ENCODE measurements at places on chromosomes 6 and 20.

DNA sequence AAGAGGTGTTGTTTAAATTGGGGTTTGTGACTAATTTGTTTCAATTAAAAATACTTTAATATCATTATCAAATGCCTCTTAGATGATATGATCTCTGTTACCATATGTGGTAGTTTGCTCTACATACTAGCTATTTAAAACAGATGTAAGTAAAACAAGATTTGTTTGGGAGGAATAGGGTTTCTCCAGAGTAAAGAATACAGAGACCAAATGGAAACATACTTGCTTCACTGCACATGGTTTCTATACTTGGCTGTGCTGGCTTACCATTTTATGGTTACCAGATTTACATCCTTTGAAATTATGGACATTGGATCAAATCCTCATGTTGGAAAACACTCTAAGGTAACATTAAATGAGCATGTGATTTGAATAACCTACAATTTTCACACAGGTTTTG is 588.3 kb downstream of the CD109 start:
- DNase-seq, result no peak

DNA sequence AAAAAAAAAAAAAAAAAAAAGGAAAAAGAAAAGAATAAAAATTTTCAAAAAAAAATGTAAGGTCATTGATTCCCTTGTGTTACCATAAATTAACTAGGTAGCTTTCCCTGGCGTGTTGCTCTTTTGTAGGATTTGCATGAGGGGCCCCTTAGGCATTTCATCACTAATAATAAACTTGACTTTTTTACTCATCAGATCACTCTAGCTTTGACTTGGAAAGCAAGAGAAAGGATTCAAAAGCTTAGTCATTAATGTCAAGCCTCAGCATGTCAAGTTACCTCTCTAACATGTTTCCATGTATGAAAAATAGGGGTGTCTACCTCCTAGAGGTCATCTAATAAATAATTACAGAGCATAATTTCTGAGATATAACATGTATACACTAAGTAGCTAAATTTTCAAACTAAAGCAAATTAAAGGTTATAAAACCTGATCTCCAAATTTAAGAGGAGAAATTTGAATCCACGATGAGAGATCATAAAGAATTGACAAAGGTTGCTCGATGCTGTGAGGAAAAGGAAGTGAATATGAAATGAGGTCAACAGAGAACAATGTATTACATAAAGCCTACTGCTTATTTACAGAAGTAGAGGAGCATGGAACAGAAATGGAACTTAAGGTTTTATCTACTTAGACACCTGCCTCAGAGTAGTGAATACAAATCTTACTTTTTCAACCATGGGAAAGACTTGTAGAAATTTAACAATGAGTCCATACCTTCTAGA is 86.8 kb downstream of the ARHGAP18 start:
- no peak for DNase-seq

- no peak for DNase-seq
Measured at GRCh38 chr20:12599494-12599893, 409.3 kb upstream of the SPTLC3 start.

GRCh38 chr6:42197555-42198362 is 3.0 kb upstream of the GUCA1B start:
- DNase-seq, result peak; percentile 34

DNA sequence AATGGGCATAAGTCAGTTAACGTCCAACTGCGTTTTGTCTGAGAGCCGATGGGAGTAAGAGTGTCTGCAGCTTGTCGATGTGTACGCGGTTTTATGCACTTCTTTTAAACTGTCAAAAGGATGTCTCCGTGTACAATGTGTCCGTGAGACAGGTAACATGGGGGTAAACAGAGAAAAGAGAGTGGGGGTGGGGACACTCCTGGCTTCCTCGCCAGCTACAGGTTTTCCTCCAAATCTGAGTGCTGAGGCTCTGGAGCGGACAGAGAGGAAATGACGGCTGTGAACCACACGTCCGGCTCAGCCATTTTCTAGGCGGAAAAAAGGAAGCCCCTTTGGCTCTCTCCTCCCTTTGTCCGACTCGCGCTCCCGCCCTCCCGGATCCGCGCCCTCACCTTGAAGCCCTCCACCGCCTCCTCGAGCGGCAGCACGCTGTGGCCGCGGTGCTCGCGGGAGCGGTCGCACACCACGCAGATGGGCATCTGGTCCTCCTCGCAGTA is 916 bp downstream of the TRIM27 start:
- peak; percentile 32 for DNase-seq

- DNase-seq, result no peak
Measured at GRCh38 chr6:105364243-105364642, 38.6 kb downstream of the PREP start.

DNA sequence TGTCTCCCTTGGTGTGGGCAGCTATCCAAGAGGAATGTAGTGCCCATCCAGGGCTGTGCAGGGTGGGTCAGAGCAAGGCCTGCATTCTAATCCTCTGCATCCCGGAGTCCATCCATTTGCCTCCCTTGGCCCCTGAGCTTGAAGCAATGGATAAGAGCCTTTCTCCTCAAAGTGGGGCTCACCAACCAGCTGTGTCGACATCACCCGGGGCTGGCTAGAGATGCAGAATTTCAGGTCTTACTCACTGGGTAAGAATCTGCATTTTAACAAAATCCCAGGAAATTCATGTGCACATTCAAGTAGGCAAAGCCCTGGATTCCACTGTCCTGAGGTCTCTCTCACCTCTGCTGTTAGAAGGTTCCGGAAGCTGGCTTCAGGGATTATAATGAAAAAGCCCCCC is 95.3 kb downstream of the MDGA1 start:
- DNase-seq, result no peak

DNA sequence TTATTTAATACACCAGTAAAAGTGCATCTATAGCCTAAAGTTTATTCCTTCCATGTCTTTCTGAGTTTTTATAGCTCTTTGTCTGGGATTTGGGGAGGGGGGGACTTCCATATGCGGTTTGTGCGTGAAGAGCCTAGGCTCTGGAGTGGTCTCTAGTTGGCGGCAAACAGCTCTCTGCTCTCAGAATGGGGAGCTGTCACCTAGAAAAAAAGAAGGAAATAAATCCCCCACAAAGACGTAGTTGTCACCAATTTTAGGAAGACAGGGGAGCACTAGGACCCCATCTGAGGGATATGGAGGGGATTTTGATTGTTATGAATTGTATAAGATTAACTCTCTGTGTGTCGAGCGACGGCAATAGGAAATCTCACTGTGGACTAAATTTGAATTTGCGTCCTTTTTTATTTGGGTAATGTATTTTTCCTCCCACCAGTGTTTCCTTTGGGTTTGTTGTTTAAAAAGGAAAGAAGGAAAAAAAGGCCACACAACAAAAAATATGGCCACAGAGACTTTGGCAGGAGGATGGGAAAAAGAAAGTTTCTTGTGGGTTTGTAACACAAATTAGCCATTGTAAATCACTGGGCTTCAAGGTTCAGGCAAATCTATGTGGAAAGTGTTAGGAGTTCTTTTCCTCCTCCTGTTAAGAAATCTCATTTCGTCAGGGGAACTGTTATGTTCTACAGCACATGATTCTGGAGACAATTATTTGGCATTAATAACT is 7.4 kb downstream of the POU3F2 start:
- DNase-seq, result no peak

- DNase-seq, result no peak
Measured at GRCh38 chr20:50893620-50894019, 37.6 kb downstream of the ADNP start.

- DNase-seq, result no peak
Measured at GRCh38 chr20:12210591-12210990, 292.9 kb downstream of the BTBD3 start.

DNA sequence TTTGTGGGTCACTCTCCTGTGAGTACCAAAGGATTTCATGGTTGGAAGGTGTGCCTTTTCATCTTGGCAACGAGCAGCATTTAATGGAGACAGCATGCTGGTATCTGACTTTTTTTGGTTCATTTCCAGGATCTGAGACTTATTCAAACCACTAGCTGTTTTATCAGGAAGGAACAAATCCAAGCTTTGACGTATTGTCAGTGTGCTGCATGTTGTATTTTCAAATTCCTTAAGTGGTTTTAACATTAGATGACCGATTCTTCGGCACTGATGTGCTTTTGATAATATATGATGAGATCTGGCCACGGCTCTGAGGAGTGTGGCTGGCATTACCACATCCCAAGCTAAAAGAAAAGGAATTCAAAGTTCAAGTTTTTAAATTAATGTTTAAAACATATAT is 6.4 kb downstream of the RMND1 start:
- DNase-seq, result no peak

DNA sequence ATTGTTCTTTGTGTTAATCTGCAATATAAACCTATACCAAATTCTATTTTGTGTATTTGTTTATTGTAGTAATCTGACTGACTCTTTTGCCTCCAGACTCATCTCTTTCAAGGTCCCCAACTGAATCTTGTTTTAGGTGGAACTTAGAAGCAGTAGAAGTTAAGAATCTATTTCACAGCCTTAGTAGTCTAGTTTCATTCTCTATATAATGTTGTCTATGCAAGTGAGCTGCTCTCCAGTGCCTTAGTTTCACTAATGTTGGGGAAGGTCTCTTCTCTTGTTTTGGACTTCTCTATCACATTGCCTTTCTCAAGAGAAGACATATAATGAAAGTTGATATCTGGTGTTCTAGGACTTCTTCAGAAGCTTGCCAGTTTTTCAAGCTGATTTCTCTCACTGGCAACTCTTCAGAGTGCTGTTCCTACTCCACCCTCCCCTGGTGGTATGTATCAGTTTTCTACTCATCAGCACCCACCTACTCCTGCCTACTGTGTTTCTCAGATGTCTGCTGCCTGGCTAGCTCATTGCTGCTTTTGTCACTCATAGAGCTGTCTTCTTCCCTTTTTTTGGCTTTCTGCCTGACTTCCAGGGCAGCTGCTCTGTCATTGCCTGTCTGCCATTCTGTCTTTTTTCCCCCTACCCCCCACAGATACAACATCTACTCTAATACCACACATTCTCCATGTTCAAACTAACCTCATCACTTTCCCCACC is 82.1 kb downstream of the PTPRA start:
- DNase-seq, result no peak

GRCh38 chr6:82617648-82618047 is 254.0 kb downstream of the TPBG start:
- DNase-seq, result no peak

DNA sequence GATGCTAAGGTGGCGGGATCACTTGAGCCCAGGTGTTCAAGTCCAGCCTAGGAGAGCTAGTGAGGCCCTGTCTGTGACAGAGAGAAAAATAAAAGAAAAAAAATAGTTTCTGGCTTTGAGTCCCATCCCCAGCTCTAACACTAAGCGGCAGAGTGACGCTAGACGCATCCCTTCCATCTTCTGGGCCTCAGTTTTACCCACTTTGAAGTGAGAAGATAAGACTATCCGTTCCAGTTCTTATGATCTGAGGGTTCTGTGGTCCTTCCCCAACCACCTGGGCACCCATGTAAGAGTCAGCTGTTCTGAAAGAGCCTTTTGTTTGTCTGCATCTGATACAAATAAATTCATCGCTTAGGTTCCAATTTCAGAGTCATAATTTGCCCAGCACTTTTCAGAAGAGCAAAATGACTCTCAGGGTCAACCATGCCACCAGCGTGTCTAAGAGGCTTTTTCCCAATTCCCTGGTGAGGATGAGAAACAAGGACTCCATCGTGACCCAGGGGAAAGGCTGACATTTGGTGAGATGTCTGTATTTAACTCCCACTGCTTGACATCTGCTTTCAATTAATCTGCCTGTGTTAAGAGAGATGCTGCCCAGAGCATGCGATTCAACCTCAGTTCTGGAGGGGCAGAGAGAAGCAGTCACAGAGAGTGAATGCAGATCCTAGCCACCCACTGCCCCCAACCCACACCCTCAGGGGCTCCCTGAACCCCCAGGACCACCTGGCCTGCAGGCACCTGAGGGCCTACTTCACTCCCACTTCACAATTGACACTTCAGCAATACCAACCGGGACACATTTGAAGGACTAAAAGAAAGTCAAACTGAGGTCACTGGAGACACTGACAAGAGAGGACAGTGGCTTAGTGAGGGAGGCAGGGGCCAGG is 131.6 kb upstream of the TOP1 start:
- no peak for DNase-seq

DNA sequence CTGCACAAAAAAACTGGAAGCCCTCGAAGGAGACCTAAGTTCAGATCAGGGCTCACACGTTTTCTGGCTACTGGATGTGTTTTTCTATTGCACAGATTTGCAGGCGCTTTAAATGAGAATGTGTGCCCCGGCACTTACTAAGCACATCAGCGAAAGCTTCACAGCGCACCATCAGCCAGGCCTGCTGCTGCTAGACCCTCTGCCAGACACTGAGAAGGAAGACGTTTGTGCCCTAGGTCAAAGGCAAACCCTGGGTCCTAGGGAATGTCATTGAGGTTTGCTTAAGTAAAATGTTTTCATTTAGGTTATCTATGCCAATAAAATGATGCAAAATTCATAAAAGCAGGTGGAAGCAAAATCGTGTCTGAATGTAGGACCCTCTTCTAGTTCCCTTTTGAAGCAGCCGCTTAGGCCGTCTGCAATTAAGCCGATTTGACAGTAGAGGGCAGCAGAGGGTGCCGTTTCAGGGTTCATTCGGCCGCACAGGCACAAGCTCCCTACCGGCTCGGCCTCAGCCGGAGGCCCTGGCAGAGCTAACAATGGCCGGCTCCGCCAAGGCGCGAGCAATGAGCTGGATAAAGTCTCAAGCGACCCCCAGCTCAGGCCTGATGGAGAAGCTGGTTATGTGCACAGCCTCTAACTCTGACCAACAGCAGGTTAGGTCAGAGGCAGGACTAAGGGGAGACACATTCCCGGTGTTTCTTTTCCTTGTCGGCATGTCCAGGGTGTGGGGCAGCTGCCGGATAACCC is 107.2 kb upstream of the FOXA2 start:
- DNase-seq, result peak; percentile 28

DNA sequence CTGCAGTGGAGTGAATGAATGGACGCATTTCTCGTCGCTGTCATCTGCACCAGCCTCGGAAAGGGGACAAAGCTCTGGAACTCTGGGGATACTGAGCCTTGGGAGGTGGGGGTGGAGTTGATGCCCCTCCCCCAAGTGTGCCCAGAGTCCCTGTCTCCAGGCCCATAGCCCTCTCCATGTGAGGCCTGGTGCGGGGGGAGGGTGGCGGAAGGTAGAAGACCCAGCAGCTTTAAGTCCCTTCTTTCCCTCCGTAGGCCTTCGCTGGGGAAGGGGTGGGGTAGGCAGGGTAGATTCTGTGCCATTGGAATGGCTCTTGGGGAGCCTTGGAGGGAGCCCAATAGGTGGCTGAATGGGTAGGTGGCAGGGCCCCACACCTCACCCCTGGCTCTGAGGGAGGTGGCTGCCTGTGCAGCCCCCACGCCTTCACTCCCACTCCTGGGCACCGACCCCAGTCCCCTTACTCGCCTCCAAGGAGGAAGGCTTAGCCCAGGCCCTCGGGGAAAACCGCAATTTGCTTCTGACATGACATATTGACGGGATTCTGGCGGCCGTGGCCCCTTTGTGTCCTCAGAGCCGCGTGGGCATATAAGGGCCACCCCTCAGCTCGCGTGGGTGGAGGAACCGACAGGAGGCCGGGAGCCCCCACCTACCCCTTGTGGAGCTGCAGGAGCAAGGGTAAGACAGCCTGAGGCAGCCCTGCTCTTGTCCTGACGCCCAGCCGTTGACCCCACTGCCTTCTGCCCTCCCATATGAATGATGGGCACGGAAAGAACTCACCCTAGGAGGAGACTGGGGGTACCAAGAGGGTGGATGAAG is at the start of gene BPIFB3:
Gene BPIFB3 (plus strand): TSS at position 613 of the 816 bp plus-strand sequence. CDS start 1,533 bp downstream, outside the sequence.
- no peak for DNase-seq
